ENCODE measurements at places on chromosomes 6 and 20.

DNA sequence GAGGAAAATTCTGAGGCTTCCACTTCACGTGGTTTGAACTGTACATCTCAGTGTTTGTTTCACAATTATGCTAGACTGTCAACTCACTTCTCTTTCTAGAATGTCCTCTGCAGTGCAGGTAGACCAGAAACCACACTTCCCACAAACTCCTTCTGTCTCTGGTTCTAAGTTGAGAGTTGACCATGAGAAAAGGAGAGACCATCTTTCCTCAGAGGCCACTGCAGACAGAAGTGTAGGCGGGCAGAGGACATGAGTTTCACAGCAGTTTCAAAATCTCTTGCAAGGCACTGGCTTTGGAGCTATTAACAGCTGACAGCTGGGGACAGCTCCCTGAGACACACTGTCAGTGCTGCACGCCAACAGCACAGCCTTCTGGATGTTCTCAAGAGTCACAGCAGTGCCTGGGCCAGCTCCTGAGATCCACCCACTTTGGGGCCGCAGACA lies 55.4 kb upstream of the MOXD1 start:
- DNase-seq = no peak

DNA sequence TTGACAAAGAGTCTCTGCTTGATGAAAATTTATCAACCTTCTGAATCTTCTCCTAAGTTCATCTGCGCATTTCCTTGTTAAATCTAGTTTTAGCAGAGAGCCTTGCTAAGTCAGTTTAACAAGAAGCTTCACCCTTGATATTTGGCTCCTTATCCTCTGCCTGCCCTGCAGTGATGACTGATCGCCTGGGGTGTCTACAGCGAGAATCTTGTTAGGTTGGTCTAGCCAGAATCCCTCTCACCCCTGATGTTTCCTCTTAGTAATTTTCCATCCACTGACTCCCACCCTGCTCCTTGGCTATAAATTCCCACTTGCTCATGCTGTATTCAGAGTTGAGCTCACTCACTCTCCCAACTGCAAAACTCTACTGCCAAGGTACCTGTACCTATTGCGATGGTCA lies 114.1 kb downstream of the TENT5A start:
- DNase-seq = no peak

- no peak for DNase-seq
These were observed 2.5 kb downstream of the PDE7B start for GRCh38 chr6:135853986-135854385.

DNA sequence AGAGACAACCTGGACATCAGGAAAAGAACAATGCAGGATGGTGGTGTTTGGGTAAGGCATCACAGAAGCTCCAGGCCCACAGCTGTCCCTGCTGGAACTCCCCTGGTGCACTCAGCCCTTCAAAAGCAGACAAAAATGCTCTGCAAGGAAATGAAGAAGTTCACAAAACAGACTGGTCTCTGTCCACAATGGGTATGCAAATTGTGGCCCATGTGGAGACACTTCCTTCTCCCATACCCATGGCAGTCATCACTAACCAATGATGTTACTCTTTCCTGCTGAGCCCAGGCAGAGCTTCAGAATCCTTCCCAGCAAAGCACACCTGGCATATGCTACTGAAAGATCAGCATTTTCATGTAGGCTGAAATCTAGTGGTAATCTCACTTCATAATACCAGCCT lies 42.6 kb upstream of the PXDC1 start:
- DNase-seq = no peak

Measured in common myeloid progenitor, CD34-positive (primary cell).